ENCODE measurements at places on chromosomes 16 and 17.

GRCh38 chr17:65402513-65403496, 158.6 kb downstream of the AXIN2 start:
- DNase-seq, result no peak

DNA sequence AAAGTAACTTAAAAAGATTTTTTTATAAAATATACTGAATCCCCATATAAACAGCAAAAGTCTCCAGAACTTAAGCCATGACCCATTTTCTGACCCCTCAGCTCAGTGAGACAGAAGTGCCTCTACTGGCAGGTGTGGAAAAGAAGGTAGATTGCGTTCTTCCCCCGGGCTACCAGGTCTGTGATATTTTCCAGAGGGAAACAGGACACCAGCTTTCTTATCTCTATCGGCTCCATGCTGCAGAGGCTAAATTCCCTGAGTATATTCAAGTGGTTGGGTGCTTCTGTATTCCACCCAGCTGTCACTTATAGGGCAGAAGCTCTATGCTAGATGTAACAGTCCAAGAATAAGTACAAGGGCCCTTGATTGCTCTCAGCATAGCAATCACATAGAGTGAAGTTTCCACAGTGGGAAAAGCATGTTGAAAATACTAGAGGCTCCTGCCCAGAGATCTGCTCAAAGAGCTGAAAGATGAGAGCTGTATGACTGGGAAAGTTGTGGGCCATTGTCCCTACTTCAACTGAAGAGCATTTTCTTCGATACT, 687.3 kb downstream of the CDH11 start:
- DNase-seq, result no peak

DNA sequence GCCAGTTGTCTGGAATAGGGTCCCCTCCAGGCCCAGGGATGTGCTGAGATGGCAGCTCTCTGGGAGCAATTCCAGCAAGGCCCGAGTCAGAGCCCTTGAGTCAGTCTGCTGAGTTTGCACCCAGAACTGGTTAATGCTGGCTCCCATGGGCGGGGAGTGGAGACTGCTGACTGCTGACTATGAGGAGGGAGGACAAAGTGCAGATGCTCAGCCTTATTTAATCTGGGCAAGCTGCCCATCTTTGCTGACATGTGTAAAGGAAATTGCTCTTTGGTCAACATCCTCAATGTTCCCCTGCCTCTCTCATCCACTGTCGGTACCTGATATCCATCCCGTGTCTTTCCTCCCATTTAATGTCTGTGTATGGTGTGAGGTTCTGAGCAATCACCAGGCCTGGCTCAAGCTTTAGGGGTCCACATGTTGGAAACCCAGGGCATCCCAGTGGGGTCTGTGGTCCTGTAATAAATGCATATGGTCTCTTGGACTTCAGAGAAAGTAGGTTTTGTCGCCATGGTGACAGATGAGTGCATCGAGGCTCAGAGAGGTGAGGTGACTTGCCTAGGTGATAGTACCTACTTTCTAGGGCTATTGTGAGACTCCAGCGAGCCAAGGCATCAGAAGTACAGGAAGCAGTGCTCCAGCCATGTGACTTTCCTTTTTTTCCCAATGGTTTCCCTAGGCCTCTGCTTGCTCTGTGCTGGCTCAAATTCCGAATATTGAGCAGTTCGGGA, 20.0 kb upstream of the RNF135 start:
- no peak for DNase-seq

- peak; percentile 17 for DNase-seq
Measured at GRCh38 chr17:59746849-59747445, 39.5 kb downstream of the VMP1 start.

DNA sequence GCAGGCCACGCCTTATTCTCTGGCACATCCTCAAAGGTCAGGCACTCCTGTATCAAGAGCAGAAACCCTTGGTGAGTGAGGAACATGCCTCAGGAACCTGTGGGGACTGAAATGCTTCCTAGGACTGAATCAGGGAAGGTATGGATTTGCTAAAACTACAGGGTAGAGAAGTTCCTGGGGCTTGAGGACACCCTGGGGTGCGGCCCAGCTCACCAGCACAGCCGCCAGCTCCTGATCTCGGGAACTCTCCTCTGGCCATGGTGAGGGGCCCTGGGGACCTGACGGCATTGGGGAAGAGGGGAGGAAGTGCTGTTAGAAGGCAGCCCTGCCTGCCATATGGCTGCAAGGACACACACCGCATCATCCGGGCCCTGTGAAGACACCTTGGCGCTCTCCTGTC, 7.5 kb downstream of the ZSCAN10 start:
- DNase-seq, result no peak

DNA sequence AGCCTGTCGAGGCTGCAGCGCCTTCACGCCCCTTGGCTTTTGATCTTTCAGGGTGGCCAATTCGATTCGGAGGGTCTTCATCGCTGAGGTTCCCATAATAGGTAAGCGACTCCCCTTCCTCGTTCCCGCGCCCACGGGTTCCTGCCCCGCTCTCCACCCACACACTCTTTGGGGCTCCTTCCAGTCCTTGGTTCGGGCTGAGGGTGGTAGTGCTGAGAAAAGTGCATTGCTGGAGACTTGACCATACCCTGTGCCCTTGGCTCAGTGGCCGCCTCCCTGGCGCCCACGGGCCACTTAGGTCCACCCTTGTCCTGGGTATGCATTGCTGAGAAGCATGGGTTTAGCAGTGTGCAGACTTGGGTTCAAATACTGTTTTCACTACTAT, 491 bp downstream of the POLR2C start:
- no peak for DNase-seq

- DNase-seq, result no peak
Measured at GRCh38 chr17:49549311-49549605, 26.4 kb upstream of the NXPH3 start.

GRCh38 chr16:53053967-53054669, 673 bp upstream of the CHD9 start:
- no peak for DNase-seq

DNA sequence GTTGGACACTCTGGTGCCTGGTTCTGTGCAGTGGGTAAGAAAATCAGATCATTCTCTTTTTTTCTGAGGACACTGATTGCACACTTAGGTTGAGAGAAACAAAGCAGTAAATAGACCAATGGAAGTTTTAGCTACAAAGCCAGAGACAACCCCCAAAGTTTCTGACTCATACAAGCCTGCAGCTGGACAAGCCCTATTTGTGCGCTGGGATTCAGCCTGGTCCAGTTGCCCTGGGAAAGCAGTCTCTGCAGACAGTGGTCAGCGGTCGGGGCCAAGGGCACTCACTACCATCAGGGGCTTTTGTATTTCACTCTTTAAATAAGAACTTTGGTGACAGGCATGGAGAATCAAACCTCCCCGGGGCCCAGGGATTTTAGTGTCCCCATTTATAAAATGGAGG, 6.0 kb upstream of the RHBDL3 start:
- DNase-seq, result no peak

- DNase-seq, result no peak
Measured at GRCh38 chr17:1126250-1126797, 53.5 kb downstream of the ABR start.

DNA sequence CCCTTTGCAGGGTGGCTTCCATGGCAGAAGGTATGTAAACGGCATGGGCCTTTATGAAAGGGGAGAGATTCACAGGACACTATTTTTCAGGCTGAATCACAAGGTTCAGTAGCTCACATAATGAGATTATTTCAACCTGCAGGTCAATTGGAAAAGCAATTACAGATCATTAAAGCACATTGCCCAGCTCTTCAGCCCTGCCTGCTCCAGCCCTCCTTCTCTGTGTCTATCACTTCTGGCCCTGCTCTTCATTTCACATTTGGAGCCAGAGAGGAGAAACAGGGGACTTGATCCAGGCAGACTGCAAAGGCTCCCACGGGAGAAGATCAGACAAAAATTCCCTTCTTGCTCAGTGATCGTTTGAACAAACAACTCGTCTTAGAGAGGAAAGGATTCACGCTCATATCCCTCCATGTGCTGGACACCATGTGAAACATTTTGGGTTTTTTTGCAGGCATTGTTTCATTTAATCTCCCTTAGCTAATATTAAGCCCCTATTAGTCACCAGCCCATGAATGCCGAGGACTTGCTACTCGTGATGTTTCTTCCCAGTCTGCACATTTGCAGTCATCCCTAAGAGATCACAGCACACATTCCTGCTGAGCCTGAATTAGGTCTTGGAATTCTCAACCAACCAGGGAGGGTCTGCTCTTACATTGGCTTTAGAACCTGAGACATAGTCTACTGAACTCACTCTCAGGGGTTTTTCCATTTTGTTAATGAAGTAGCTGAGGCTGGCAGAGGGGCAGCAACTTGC, 443.9 kb upstream of the CCL2 start:
- no peak for DNase-seq

DNA sequence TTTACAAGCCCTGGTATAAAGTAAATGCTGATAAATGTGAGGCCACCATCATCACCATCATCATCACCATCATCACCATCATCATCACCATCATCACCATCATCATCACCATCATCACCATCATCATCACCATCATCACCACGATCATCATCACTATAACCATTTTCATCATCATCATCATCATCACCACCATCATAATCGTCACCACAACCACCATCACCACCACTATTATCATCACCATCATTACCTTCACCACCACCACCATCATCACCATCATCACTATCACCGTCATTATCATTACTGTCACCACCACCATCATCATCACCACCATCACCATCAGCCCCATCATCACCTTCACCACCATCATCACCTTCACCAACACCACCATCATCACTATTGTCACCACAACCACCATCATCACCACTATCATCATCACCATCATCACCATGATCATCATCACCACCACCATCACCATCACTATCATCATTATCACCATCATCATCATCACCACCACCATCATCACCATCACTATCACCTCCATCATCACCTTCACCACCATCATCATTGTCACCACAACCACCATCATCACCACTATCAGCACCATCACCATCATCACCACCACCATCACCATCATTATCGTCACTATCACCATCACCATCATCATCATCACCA, 16.6 kb upstream of the ZNF469 start:
- DNase-seq, result no peak

DNA sequence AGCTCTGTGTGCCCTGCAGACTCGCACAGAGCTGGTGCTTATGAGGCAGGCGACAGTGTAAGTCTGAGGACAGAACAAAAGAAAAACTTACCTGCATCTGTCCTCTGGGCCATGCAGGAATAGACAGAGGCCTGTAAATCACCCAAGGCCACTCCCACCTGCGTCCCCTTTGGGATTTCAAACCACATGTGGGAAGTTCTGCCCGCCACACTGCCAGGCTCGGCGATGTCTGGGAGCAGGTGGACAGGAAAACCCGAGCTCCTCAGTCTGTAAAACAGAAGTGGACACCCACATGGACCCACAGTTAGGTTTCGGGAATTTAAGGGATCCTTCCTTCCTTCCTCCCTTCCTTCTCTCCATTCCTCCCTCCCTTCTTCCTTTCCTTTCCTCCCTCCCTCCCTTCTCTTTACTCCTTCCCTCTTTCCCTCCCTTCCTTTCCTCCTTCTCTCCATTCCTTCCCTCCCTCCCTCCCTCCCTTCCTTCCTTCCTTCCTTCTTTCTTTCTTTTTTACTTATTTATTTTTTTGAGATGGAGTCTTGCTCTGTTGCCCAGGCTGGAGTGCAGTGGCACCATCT, 12.0 kb upstream of the TRPV1 start:
- no peak for DNase-seq

DNA sequence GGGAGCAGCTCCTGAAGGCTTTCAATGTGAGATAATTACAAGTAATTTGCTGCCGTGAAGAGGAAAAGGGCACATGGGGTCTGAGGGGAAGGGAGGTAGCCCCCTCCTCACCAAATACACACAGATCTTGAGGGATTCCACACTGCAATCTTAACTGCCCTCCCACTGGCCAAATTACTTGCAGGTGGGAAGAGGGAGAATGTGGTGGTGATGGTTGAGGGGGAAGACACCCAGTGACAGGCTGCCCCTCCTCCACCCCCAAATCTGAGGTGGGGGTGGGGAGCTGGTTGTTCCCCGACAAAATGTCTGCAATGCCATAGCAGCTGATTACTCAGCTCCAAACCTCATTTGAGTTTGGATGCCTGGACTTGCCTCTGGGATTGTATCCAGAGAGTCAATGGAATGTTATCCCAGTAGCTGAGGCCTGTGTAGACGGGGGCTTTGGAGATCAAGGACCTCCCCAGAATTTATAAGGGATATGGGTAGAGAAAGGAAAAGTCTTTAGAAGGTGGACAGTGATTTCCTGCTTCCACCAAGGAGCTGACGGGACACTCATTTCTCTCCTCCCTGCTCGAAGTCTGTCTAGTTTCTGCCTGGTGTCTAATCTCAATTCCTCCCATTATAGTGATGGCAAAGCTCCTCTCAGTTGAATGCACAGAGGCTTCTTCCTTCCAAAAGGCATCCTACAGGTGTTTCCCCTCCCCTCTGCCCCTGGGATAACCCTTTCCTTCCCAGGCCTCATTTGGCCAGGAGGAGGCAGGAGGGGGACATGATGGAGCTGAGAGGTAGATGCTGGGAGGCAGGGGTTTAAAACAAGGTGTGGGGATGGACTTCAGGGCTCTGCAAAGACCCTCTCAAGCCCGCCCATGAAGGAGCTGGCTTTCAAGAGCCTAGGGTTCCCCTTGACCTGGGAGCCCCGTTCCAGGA, 8.7 kb downstream of the DLX4 start:
- no peak for DNase-seq

DNA sequence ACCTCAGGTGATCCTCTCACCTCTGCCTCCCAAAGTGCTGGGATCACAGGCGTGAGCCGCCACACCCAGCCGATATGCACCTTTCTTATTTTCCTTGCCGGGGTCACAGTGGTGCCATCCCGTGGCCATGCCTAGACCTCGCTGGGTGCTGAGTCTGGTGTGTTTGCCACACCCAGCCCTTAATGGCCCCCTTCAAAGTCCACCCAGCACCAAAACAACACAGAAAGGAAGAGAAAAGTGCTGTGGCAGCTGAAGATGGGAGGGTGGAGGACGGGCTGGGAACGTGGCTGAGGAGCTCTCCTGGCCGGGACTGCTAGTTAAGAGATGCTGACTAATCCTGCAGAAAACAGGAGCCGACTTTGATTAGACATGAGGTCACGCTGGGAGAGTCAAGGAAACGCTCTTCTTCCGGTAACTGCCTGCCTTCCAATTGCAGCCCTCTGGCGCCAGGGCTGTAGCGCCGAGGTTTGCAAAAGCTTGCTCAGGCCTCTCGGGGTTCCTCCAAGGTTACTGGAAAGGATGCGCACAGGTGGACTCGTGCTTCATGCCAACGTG, 10.9 kb downstream of the SLC43A2 start:
- DNase-seq, result no peak

- DNase-seq, result no peak
Measured at GRCh38 chr16:11205754-11206581, 50.0 kb downstream of the SOCS1 start.

Measured in central memory CD4-positive, alpha-beta T cell (primary cell).